ENCODE measurements at places on chromosomes 3 and 15.

DNA sequence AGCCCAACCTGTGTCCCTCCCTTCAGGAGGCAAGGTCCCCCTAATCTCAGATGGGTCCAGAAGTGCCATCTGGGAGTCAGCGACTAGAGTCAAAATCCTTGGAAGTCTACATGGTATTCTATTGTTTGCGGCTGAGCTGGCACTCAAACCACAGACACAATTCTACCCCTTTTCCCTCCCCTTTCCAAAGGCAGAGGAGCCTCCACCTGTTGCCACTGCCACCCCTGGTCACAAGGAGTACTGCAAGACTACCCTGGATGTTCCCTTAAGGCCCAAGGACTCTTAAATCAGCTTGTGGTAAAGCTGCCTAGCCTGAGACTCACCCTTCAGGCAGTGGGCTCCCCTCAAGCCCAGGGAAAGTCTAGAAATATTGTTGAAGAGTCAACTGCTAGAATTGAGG lies 4.3 kb upstream of the OR5H6 start:
- no peak for DNase-seq
- H3K27ac ChIP-seq, result no peak overlapping the region
- H3K4me1 ChIP-seq, result no peaks in the 10 kb centered on the region
- no peaks in the 10 kb centered on the region for H3K27me3 ChIP-seq
- H3K4me3 ChIP-seq, result no peak overlapping the region

DNA sequence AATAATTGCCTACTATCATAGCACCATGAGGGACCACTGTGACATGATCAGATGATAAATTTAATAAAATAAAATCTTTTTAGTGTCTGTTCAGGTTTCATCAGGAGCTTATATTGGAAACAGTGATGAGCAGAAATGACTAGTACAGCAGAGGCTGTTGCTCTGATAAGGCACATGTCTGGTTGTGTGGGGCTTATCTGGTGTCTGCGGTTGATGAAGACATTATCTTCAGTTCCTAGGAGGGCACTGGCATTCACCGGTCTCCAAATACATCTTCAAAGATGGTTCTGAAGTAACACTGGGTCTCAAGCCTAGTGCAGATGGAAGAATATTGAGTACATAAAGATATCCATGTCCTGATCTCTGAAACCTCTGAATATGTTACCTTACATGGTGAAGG lies 125.3 kb downstream of the SUCNR1 start:
- H3K4me3 ChIP-seq, result no peak overlapping the region
- no peaks in the 10 kb centered on the region for H3K4me1 ChIP-seq
- H3K27me3 ChIP-seq, result no peaks in the 10 kb centered on the region
- H3K27ac ChIP-seq, result no peak overlapping the region

DNA sequence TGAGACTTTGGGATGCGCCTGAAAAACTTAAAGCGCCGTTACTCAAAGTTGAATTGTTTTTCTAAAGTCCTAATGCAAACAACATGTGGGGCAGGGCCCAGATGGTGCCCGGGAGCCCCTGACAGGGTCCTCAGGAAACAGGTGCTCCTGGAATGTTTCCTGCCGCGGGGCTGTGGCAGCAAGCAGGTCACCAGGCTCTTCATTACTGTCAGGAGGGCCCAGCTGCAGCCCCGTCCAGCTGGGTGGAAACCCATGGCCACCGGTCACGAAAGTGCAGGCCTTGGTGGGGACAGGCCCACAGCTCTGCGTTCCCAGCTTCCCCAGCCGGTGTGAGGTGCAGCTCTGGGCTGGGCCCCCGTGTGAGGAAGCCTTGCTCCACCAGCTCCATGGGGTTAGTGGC lies 63.9 kb upstream of the GATA2 start:
- no peak for DNase-seq
- H3K4me3 ChIP-seq, result no peak overlapping the region
- H3K27me3 ChIP-seq, result no peaks in the 10 kb centered on the region
- H3K27ac ChIP-seq, result no peak overlapping the region

- no peak overlapping the region for H3K4me3 ChIP-seq
- no peak for DNase-seq
- no peaks in the 10 kb centered on the region for H3K36me3 ChIP-seq
- no peak overlapping the region for H3K27ac ChIP-seq
- H3K27me3 ChIP-seq, result no peaks in the 10 kb centered on the region
These were observed 128.1 kb upstream of the CCDC54 start for GRCh38 chr3:107249132-107249531.

- no peaks in the 10 kb centered on the region for H3K27me3 ChIP-seq
- no peak for DNase-seq
- H3K4me3 ChIP-seq, result peak within 1 kb of the TSS; percentile 51
- peaks cover 23% of the 10 kb centered on the region for H3K4me1 ChIP-seq
These were observed at the start of gene NRROS for GRCh38 chr3:196639483-196640296. NRROS (plus strand) TSS chr3:196639694; CDS start chr3:196654540, 14,846 bp downstream.
